ENCODE measurements at places on chromosomes 6 and 20. TPM values are rescaled to one million over a fixed set of nuclear protein-coding genes. Genes with fewer than 3 reads are reported as not detected.

DNA sequence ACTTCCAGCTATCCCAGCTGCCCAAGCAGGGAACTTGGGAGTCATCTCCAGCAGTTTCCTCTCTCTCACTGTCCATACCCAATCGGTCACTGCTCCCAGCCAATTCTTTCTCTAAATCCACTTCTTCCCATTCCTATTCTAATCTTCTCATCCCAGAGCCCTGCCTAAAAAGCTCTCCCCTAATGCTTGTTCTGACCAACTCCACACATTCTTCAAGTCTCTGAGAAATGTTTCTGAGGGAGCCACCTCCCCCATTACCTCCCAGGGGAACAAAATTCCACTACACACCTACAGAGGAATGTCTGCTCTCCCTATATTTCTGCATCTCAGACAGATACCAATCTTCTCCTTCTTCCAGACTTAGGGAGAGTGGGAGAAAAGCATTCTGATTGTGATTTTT is 14.0 kb downstream of the SLC17A4 start:
- DNase-seq = no peak

DNA sequence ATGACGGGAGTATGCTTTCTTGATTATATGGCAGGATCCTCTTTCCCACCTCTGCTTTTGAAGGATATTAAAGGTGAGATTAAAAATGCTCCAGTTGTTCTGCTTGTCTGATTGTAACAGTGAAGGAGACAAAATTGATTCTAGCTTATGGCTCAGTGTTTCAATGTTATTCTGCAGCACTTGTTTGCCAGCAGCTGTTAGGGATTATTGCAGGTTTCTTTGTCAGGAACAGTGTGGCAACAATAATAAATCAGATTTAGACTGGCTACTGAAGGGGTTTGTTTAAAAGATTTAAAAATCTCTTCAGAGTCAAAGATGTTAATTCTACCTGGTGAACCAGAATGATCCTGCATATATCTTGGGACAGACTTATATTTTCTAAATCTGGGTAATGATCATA is 126.9 kb downstream of the LAMA2 start:
- DNase-seq = no peak

The CPXM1 gene
- total RNA-seq = 1.6 TPM

The FAM209B gene
- total RNA-seq = not detected

Measured in tibial nerve (tissue), 4 donors.